ENCODE measurements at places on chromosomes 2 and 18.

- peak; percentile 55 for DNase-seq
Measured at GRCh38 chr2:19038071-19039015, 320.1 kb downstream of the OSR1 start.

GRCh38 chr2:140344838-140345237, 1564.6 kb upstream of the NXPH2 start:
- no peak for DNase-seq

GRCh38 chr2:112140899-112141625, 2.9 kb downstream of the FBLN7 start:
- DNase-seq = no peak

GRCh38 chr18:28177828-28178635, 1.1 kb upstream of the CDH2 start:
- no peak for DNase-seq

DNA sequence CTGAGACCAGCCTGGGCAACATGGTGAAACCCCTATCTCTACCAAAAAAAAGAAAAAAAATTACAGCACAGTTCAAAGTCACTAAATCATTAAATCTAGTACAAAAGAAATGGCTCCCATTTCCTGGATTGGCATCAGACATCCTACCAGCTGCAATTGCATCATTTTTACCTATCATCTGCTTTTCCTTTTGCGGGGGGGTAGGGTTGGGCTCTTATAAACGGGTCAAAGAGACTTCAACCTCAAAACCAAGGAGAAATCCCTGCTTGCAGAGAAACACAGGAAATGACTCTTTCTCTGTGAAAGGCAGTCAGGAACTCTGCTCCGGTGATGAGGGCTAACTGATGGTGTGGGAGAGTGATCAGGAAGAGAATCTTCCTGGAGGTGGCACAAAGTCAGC, 45.3 kb upstream of the RFX8 start:
- no peak for DNase-seq

DNA sequence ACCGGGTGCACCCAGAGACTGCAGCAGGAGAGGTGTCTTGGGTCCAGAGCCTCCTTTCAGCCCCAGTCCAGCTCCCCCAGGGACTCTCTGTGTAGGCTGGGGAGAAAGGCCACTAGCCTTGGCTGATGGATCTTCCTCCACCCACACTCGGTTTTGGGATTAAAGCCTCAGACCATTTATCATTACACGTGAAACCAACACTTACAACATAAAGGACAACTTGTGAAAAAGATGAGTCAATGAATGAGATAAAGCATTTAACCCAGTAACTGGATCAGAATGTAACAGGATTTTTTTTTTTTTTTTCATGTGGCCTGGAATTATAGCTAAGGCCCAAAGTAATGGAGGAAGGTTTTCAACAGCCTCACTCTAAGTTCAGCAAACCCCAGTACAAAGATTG, 32.1 kb downstream of the NAT8 start:
- no peak for DNase-seq

- no peak for DNase-seq
Measured at GRCh38 chr18:26442126-26442525, 106.2 kb downstream of the KCTD1 start.

DNA sequence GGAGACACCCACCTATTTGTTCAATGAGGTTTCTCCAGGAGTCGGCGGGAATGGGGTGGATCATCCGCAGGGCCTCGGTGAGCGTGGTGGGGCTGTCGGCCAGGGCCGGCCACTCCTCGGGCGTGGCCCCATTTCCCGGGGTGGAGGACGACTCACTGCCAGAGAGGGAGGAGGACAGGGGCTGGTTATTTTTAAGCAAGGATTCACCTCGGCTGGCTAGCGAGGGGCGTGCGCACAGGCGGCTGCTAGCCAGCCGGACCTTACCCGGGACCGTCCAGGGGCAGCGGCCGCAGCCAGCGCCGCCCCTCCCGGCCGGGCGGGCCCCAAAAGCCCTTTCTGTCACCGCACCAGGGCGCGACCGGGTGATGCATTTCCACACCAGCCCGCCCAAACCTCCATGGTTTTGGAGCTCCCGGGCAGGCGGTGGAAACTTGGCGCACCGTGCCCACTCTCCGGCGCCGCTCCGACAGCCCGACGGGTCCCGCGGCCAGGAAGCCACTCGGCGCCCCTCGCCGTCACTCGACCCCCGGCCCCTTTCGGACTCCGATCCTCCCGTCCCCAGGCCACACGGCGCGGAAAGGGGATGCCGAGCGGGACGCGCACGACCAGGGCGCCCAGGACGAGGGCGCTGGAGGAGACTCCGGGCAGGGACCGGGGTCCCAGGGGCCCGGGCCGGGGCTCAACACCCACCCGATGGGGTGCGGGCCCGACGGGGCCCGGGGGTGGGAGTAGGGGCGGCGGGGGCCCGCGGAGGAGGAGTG, 57.1 kb downstream of the SNORC start:
- no peak for DNase-seq

DNA sequence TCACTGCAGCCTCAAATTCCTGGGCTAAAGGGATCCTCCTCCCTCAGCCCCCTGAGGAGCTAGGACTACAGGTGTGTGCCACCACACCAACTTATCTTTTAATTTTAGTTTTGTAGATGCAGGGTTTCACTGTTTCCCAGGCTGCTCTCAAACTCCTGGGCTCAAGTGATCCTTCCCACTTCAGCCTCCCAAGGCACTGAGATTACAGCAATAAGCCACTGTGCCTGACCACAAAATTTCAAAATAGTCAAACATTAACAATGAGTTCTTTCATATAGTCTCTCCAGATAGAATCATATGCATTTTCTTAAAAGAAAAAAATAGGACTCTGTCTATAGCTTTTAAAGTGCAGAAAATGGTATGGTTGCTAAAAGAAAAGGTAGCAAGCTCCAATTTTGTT, 24.9 kb upstream of the PID1 start:
- DNase-seq = no peak

DNA sequence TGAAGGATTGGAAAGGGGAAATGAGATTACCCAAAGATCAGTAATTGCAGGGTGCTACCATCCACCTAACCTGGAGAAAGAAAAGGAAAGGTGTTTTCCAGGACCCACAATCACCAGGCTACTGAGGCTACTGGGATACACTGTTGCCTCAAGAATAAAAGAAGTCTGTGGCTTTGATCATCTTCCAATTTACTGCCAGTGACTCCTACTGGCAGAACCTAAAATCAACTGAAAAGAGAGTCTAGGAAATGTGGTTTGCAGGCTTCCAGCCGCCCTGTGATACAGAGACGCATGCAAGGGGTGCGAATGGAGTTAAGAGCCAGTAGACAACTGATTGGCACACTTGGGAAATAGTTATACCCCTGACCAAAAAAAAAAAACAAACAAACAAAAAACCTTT, 16.6 kb upstream of the TTL start:
- DNase-seq = no peak

- DNase-seq = no peak
Measured at GRCh38 chr2:74416778-74417177, 4.6 kb downstream of the C2orf81 start.

DNA sequence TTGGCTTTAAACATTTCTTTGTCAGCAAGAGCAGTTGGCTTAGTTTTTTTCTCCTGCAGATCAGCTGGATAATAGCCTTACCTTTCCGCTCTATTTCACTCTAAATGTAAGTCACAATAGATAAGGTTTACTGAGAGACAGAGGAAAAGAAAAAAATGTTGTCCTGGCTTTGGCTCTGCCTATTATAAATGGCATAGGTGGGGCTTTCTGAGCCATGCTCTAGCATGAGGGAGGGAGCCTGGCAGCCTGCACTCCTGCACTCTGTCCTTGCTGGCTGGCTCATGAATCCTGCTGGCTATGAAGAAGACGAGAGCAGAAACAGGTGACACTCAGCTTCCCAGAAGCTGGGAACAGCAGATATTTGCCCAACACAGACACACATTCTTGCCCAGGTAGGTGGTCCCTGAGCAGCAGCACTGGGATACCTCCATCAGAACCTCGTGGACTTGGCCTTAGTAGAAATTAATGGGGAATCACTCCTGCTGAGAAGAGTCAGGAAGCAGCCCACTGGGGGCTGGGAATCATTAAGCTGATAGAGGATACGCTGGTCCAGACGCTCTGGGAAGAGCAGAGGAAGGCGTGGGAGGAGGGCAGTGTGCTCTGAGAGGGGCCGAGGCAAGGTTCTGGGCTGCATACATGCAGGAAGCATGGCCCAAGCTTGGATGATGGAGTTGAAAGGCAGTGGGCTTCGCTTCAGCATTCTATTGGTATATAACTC, 514.4 kb upstream of the HS6ST1 start:
- no peak for DNase-seq

GRCh38 chr2:43454791-43455190, 141.0 kb downstream of the THADA start:
- no peak for DNase-seq

GRCh38 chr18:41135146-41135545, 819.9 kb upstream of the PIK3C3 start:
- DNase-seq = no peak

DNA sequence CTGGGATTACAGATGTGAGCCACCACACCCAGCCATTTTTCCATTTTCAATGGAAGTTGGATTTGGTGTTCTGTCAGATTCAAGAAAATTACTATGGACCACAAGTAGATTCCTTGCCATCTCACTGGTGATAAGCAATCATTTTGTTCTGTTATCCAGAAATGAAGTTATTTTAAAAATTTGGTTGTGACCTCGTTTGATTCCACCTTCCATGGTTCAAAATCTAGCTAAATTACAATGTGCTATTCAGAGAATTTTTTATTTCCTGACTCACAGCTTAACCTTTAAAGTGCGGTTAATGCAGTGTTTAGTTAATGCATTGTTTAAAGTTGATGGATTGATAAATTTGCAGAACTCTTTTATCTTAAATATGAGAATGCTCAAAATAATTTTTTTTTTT, 243.2 kb upstream of the BOD1L2 start:
- no peak for DNase-seq

DNA sequence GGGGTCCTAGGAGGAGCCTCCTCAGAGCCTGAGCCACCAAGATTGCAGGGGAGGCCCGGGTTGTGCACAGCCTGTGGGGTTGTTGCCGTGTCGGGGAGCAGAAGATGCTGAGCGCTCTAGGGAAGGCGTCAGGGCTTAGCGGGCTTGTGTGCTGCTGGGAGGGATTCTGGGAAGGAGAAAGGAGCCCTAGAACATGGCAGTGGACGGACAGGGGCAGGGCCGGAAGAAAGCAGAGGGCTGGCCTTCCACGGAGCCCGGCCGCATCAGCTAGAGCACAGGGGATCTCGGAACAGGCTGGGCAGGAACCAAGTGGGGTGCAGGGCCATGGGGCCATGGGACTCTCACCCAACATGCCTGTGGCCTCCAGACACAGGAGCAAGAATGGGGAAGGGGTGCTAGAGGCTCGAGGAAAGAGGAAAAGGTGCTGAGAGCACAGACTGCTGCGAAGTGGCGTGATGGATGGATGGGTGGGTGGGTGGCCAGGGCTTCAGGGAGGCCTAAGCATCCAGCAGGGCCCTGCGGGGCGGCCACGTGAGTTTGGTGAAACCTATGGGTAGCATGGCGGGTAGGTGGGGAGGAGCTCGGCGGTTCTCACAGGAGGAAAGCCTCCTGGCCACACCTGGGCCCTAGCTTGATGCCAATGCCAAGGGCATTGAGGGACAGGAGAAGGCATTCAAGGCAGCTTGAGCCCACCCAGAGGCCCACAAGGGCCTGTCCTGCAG, 35.8 kb downstream of the MTERF4 start:
- no peak for DNase-seq

GRCh38 chr2:20614201-20615067, 36.5 kb downstream of the HS1BP3 start:
- no peak for DNase-seq

GRCh38 chr18:3552305-3552704, 102.3 kb downstream of the TGIF1 start:
- DNase-seq = no peak

GRCh38 chr2:18243816-18244215, 316.6 kb downstream of the RDH14 start:
- DNase-seq = no peak

DNA sequence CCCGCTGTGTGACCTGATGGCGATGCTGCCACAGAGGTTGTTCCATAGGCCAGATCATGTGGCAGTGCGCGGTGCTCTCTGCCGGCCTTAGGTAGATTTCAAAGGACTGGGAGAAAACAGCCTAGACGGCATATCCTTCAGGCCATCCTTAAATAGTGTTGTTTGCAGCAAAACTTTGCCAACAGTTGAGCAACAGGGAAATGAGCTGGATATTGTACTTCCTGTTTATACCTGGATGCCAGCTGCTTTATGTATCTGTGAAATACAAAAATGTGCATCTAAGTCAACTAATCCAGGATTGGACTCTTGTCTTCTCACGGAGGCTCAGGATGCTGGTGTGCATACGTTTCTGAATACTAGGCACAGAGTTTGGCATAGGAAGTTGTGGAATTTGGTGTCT, 107.1 kb downstream of the EML6 start:
- no peak for DNase-seq

DNA sequence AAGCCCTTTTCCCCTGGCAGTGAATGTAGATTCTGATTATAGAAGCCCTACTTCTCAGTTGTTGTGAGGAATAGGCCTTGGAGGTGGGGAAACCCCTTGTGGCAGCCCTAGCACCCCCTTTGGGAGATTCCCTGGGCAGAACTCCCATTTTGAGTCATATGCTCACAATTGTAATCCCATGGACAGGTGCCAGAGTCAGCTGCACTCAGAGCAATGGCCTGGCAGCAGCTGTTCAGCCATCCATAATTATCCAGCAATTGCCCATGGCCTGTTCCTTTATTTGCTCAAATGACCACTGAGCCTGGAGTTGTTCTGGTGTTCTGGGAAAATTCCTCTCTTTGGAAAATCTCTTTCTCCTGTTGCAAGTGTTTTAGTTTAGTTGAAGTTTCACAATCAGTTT, 71.7 kb downstream of the PTRHD1 start:
- DNase-seq = peak; percentile 52

DNA sequence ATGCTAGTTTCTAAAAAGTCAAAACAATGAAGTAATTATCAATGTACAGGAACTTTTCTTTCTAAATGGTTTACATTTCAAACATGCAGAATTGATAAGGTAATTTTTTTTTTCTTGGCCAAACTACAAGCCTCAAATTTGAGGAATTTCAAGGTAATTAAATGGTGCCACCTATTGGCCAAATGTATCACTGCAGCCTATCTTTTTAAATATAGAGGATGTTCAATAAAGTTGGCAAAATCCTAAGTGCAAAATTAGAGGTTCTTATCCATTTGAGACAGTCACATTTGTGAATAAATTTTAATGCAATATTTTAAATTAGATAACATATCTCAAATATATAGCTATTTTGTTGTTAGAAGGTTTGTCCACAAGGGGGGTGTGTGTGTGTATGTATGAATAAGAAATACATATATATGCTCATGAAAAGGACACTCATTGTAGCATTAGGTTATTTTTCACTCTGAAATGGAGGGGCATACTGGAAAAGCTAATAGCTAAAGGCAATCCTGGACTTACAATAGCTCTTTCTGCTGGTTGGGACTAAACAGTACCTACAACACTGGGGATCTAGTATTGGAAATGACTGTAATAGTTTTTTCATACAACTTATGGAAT, 26.2 kb downstream of the MMADHC start:
- no peak for DNase-seq
